GM06990 (cell line): ENCODE measurements at places on chromosomes 3 and 15.

GRCh38 chr15:40389824-40390595, 7.5 kb downstream of the KNSTRN start:
- no peak for DNase-seq

- DNase-seq, result peak; percentile 24
These were observed 504 bp downstream of the ABHD2 start for GRCh38 chr15:89088605-89089315.

DNA sequence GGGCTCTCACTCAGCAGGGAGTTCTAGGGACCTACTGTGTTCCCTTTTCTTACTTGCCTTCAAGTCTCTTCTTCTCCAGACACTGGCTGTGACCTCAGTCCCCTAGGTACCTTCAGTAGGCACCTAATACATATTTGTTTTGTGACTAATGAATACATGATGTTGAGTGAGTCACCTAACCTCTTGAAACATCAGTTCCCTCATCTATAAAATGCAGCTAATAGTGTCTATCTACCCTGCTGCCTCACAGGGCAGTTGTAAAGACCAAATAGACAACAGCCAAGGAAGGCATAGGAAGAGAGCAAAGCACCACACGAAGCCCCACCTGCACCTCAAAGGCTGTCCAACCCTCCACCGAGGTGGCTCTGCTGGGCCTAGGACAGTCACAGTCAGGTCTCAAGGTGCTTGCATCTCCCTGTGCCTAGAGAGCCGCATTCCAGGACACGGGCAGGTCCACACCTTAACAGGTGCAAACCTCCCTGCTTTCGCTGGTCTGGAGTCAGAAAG, 29.1 kb downstream of the DAPK2 start:
- no peak for DNase-seq

GRCh38 chr15:58410353-58410752, 21.4 kb upstream of the LIPC start:
- DNase-seq, result no peak

DNA sequence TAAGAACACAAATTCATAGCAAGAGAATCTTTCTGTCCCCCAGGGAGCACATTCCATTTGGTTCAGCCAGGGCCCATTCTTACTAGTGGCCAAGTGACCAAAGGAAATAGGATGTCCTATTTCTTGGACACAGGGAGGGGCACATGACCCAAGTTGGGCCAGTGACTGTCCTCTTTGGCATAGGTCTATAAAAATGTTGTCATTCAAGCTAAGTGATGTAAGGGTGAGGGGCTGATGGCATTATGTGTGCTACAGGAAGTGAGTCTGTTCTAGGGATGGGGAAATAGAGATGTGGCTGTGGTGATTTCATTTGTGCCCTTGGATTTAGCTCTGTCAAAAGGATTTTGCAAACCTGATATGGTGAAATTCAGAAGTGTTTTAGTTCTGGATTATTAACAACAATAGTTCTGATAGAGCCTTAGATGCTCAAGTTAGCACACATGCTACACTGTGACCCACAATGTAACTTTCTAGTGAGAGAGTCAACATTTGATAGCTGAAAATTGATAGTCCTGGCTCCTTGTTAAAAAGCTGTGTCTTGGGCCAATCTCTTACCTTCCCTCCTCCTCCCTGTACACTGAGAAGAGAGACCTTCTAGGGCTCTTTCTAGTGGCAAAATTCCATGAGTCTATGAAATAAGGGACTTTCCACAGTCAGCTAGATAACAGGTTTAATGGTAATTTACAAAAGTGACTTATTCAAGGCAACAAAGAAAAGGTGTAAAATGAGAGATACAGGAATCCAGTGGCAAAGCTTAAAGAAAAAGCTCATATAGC, 117.2 kb downstream of the THRB start:
- no peak for DNase-seq

DNA sequence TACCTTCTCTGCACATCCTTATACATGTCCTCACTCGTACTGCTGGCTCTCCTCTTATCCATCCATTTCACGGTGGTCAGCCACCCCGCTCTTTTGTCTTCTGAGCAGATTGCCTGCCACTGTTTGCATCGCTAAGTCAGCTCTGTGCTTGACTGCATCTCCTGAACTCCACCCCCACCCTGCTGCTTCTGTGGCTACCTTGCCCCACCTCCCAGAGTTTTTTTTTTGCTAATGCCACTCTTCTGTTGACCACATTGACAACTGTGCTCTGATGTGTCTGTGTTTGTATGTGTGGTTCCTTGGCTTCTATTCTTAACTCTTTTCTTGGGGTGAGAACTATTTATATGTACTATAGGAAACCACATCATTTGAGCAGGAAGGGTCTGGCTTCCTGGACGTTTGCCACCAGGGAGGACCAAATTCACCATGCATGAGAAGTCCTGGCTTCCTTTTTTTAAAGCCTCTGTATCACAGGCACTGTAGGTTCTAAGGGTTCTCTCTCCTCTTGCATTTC, 12.8 kb upstream of the MTMR10 start:
- peak; percentile 78 for DNase-seq

DNA sequence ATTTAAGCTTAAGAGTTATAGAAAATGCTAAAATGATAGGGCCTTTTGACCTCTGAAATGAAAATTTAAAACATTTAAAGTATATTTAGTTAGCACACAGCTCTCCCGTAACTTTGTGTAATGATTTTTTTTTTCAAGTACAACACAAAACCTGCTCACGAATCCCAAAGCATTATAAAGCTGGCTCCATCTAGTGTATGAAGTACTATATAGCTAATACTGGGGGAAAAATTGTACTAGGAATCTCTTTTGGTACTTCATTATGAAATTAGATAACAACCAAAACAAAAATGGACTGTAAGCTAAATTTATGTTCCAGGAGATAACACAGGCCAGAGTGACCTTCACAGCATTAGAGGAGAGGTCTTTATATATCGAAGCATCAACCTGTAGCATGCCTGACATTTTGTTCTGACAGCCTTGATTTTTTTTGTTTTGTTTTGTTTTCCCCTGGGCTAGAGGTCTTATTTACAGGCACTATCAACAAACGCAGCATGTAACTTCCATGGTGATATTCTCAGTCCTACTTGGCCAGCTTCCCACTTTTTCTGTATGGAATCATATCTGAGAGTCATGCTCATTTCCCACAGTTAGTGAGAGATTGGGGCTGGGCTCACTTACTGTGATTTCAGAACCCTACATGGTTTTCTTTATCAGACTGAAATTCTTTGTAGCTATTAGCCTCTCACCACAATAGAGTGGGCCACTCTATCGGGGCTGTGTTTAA, 116.3 kb downstream of the MITF start:
- no peak for DNase-seq

DNA sequence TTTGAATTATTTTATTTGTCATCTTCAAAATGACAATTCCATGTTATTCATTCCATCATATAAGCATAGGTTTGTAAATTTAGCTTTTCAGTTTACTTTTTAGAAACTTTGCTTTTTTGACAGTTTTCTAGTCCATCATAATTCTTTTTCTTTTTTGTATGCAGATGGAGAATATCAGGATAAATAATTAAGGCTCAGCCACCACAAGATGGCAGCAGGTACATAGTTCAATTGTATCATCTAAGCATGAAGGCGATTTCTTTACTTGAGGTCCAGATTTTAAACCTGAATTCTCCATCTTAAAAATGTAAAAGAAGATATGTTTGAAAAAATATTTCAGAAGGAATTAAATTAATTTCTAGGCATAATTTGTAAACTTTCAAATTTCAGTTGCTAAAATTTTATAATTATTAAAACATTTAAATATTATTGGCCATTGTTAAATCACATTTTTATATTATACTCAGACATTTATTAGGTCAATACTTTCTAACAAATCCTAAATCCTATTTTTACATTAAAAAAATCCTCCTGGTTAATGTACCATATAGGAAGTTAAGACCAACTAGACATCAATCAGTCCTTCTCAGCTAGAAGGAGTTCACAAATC, 15.1 kb downstream of the PLSCR5 start:
- no peak for DNase-seq

- DNase-seq, result no peak
These were observed 330.1 kb upstream of the TPM1 start for GRCh38 chr15:62712455-62712839.

DNA sequence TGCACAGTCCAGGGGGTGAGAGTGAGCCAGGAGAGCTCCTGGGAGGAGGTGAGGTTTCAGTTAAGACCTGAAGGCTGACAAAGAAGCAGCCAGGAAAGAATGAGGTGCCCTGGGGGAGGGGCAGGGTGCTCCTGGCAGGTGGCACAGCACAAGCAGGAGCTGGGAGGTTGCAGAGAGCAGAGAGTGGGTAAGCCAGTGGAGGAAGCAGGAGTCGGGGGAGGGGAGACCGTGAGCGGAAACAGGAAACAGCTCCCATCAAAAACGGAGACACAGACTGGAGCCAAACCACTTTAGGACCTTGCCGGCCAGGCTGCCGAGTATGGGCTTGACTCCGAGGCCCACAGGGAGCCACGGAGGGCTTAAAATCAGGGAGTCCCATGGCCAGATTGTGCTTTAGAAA, 12.1 kb upstream of the FBLN2 start:
- DNase-seq, result no peak

- no peak for DNase-seq
These were observed 32.6 kb upstream of the SHC4 start for GRCh38 chr15:48996276-48996675.

GRCh38 chr15:33742800-33743199, 225.5 kb upstream of the CHRM5 start:
- DNase-seq, result no peak

- DNase-seq, result peak; percentile 40
These were observed 14.0 kb upstream of the TOPBP1 start for GRCh38 chr3:133675631-133676335.

DNA sequence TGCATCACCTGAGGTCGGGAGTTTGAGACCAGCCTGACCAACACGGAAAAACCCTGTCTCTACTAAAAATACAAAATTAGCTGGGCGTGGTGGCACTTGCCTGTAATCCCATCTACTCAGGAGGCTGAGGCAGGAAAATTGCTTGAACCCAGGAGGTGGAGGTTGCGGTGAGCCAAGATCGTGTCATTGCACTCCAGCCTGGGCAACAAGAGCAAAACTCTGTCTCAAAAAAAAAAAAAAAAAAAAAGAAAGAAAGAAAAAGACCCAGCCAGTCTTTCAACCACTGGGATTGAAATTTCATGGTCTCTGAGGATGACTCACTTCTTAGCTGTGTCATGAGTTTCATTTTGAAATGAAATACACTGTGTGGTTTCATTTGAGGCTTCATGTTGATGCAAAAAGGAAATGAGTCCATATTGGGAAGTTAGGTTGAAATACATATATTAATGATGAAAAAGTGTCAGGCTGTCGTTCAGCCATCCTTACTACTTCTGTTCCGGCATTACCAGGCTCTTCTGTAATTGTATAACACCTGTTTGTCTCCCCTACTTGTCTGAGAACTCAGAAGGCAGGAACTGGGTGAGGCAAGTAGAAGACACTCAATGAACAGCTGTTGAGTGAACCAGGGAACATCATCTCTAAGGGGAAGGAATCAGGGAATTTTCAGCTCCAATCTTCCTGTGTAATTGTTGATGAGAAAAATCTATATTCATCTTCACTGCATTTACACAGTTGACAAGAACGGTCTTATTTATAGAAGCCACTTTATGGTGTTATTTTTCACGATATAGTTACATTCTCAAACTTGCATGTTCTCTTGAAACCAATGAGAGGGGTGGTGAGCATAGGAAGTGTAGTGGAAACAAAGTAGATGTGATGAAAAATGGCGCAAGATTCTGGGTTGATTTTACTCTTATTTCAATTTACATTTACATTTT, 87.4 kb downstream of the NFKBIZ start:
- DNase-seq, result peak; percentile 80

DNA sequence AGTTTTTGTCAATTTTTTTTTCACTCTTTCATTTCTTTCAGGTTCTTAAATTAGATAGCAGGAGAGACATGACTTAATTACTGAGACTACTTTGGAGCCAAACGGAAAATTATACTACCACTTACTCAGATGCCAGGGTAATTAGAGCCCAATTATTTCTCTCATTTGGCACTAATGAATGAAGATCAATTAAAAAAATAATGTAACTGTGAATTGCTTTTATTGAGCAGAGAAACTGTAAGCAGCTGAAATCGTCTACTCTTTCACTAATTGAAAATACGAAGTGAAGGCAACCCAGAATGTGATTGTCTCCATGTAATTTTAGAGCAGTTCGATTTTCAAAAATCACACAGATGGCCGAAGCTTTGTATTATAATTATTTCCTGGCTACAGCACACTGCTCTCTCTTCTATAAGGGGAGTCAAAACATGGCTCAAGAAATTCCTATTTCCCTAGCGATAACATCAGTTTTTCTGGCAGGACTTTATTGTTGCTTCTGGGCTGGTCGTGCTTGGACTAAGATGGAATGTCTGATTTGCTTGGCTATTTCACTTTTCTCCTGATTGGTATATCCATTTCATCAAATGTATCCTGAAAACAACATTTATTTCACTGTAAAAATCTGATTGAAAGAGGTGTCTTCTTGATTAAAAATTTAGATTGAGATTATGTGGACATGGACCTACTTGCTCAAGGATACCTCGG, 55.8 kb upstream of the PDZRN3 start:
- DNase-seq, result no peak

- no peak for DNase-seq
These were observed 197.4 kb downstream of the KLHL25 start for GRCh38 chr15:85597155-85597815.
